ENCODE measurements at places on chromosomes 12 and 14.

GRCh38 chr12:112169161-112169872 lies 44.0 kb downstream of the TRAFD1 start:
- no peak for DNase-seq

GRCh38 chr12:46725332-46725731 lies 100.5 kb downstream of the SLC38A4 start:
- no peak for DNase-seq

DNA sequence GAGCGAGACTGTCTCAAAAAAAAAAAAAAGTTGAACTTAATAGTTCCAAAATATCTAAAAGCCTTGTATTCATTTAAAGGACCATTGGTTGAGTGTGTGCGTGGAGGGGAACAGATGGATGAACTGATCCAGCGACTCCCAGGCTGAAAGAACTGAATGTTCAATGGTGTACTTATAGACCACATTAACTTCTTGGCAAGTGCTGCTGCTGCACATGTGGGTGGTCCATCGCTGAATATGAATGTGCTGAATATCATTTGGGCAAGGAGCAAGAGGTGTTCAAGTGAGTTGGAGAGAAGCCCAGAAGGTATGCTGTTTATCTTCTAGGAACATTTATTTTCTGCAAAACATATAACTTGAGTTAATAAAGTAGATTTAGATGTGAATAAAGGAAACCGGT lies 289.0 kb upstream of the RPL10L start:
- DNase-seq: no peak

DNA sequence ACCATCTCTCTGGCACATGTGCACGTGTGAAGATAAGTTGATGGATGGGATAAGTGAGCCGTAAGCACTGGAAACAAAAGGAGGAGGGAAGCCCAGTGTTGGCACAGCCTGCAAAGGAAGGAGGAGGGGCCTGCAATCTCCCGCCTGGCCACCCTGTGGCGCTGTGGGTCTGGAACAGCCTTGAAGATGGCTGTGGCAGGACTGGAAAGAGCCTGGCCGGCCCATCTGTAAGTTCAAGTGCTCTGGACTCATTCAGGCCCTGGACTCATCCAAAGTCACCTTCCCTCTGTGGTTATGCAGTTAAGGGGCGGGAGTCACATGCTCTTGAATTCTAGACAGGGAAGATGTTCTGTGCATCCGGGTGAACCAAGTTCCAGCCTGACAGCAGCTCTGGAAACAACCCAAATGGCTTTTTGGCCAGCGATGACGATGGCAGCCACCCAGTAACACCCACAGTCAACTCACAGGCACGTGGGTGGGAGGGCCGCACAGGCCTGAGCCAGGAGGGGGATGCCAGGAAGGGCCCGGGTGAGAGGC lies 50.4 kb downstream of the CHGA start:
- DNase-seq: no peak

DNA sequence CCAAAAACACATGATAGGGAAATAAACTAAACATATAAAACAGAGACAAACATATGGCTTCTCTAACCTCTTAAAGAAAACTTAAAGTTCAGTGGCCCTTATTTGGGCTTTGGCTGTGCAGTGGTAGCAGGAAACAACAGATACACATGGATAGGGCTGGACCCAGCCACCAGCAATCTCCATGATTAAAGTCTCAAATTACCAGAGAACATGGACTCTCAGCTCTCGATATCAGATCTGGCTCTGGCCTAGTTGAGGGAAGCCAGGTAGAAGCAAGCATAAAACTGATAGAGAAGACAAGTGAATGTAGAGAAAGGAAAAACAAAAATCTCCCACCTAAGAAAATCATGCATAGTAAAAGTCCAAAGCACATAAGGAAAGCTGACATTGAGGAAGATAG lies 164.8 kb downstream of the ITPR2 start:
- DNase-seq: no peak

- DNase-seq: no peak
Measured at GRCh38 chr12:53696655-53697331, 20.9 kb upstream of the ATP5MC2 start.

GRCh38 chr12:115620816-115621215 lies 656.7 kb downstream of the MED13L start:
- DNase-seq: no peak

DNA sequence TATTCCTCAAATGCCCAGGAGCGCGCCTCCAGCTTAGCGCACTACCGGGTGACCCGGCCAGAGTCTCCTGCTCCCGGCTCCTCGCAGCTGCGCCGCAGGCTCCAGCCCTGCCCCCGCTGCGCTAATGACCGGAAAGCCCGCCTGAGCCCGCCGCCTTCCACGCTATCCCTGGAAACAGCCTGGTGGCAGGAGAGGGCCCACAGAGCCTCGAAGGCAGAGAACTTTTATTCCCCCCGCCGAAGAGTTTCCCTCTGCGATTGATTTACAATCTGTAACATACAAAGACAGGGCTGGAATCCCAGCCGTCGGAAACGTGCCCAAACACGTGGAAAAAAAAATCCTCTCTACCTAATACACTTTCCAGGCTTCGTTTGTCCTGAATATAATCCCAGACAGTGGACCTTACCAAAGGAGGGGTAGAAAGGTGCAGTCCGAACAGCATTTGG lies 1.5 kb downstream of the COL2A1 start:
- DNase-seq: no peak

GRCh38 chr14:75040507-75040906 lies 10.8 kb downstream of the MLH3 start:
- DNase-seq: no peak

- DNase-seq: no peak
Measured at GRCh38 chr12:85036234-85036707, at the start of the genes LRRIQ1 and TSPAN19. Gene LRRIQ1 (plus strand): TSS chr12:85036351. CDS start chr12:85038177, 1,826 bp downstream. Gene TSPAN19 (minus strand): TSS chr12:85036277. CDS start chr12:85029946, 6,331 bp downstream.

DNA sequence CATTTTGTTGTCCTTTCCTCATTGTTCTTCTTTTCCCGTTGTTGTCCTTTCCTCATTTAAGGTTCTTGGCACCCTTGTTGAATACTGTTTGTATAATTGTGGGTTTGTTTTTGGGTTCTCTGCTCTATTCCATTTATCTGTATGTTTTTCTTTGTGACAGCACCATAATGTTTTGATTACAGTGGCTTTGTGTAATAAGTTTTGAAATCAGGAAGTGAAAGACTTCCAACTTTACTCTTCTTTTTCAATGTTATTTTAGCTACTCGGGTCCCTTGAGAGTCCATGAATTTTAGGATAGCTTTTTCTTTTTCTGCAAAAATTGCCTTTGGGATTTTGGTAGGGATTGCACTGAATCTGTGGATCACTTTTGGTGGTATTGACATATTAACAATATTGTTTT lies 28.1 kb downstream of the ETNK1 start:
- DNase-seq: no peak

GRCh38 chr12:107600581-107601144 lies 84.9 kb upstream of the PWP1 start:
- DNase-seq: no peak

- peak; percentile 41 for DNase-seq
Measured at GRCh38 chr12:47903927-47904712, 674 bp downstream of the VDR start.

- no peak for DNase-seq
Measured at GRCh38 chr12:105575235-105575634, 244.7 kb downstream of the C12orf75 start.

DNA sequence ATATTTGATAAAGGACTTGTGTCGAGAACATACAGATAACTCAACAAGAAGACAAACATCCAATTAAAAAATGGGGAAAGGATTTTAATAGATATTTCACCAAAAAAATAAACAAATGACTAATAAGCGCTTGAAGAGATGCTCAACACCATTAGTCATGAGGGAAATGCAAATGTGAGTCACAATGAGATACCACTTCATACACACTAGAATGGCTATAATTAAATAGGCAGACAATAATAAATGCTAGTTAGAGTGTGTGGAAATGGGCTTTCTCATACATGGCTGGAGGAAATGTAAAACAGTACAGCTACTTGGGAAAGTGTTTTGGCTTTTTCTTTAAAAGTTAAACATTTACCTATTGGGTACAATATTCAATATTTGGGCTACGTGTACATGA lies 34.8 kb downstream of the DLK1 start:
- DNase-seq: no peak
